ENCODE measurements at places on chromosomes 6 and 20. TPM values are rescaled to one million over a fixed set of nuclear protein-coding genes. Genes with fewer than 3 reads are reported as not detected.

The BCAS1 gene
- total RNA-seq = 3.9 TPM

The UBE2C gene
- 3.2 TPM for total RNA-seq

The SDCBP2 gene
- 2.7 TPM for total RNA-seq

The CRISP3 gene
- not detected for total RNA-seq

The SOX18 gene
- total RNA-seq = 1.2 TPM

The ZNF165 gene
- 0.49 TPM for total RNA-seq

The FRK gene
- 0.49 TPM for total RNA-seq

The PMEPA1 gene
- total RNA-seq = 5.9 TPM

The ESR1 gene
- under 0.01 TPM for total RNA-seq

The EFCAB8 gene
- total RNA-seq = not detected

The DDO gene
- 0.25 TPM for total RNA-seq

The MYB gene
- total RNA-seq = 2.5 TPM

The TRIM31 gene
- total RNA-seq = not detected

The EPPIN gene
- not detected for total RNA-seq

The MYO6 gene
- 20.9 TPM for total RNA-seq

The UNC93A gene
- total RNA-seq = not detected

The DYNLT1 gene
- total RNA-seq = 46.5 TPM

The C6orf58 gene
- total RNA-seq = 0.25 TPM

The BMP7 gene
- 9.6 TPM for total RNA-seq

The CHRNA4 gene
- total RNA-seq = 22.4 TPM

The TBX18 gene
- 5.4 TPM for total RNA-seq

The FAXC gene
- total RNA-seq = 42.8 TPM

The RSPH4A gene
- total RNA-seq = 2.0 TPM

The MAFB gene
- 11.1 TPM for total RNA-seq

The SLC16A10 gene
- 7.6 TPM for total RNA-seq

Measured in temporal lobe (tissue), 4 donors.